GM20000 (cell line): ENCODE measurements at places on chromosomes 2 and 18.

DNA sequence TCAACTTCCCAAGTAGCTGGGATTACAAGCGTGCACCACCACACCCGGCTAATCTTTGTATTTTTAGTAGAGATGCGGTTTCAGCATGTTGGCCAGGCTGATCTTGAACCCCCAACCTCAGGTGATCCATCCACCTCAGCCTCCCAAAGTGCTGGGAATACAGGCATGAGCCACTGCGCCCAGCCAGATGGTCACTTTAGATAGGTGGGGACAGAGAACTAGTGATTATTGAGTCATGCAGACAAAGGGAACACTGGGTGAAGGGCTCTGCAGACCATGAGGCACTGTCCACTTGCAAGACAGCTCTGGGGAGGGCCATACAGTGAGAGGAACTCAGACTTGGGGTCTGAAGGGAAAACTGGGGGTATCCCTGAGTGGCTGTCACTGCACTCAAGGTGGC lies 58.4 kb upstream of the POMC start:
- no peak for DNase-seq

DNA sequence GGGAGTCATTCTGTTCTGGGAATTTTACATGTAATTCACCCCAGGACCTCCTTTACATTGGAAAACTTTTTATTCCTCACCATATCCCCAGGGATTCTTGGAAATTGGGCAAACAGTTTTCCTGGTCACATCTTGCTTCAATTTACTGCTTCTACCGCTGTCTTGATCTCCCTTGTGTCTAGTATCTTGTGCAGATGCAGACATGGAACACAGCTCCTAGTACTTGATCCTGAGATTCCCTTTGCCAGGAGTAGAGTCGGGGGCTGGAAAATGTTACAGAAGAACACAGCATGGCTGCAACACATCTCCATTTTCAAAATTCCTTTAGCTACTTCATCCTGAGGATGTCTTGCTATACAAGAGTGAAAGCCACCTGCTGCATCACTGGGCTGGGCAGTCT lies 472.8 kb downstream of the PLCL1 start:
- DNase-seq, result no peak

DNA sequence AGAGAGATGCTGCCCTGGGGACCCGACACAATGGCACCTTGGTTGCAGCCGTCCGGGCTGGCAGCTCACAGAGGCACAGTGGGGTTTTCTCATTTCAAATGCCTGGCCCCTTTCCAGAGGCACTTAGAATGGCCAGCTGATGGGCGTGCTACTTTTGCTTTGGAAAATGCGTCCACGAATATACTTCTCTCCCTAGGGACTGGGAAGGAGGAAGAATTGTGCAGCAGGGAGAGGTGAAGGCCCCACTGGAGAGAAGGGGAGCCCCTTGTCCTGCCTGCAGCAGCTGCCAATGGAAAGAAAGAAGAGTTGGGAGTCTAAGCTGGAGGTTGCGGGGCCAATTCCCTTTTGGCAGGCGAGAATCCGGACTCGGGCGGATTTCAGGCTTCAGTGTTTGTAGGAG lies 1.1 kb upstream of the MAL start:
- no peak for DNase-seq

GRCh38 chr2:168518555-168519066 lies 62.5 kb downstream of the CERS6 start:
- no peak for DNase-seq
